Fibroblast of pulmonary artery (primary cell): ENCODE measurements at places on chromosomes 1 and 21.

DNA sequence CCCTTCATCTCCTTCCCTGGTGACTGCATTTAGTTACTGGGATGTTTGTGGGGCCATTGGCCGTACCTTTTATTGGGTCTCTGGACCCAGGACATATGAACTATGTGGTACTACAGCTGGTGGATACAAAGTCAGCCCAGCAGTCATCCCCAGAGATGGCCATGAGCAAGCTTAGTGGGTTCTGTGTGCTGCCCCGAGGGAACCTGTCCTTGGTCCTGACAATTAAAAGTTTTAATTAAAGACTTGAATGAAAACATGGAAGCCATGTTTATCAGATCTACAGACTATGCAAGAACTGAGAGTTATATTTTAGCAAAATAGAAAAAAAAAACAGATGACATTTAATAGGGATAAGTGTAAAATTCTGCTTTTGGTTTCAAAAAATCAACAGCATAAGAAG, 2.8 kb upstream of the NES start:
- DNase-seq = no peak

GRCh38 chr1:95572002-95572401, 338.0 kb downstream of the RWDD3 start:
- DNase-seq = no peak

DNA sequence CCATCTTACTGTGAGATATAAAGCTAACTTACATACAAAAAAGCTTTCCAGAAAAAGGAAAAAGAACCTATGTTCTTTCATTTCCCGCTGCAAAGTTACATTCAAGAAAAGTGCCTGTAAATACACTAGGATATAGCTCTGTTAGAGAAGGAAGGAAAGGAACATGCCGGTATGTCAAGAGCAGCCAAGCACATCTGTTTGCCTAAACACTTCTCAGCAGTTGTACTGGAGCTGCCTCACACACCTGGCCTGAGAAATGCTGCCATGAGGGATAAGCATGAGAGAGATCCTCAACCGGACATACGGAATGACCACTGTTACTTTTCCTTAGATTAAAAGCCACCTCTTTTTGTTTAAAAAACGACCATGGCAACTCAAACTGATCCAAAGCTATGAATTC, 189.7 kb downstream of the RERE start:
- DNase-seq = no peak

- DNase-seq = peak; percentile 54
These were observed 60.2 kb upstream of the CFAP126 start for GRCh38 chr1:161427733-161428516.

DNA sequence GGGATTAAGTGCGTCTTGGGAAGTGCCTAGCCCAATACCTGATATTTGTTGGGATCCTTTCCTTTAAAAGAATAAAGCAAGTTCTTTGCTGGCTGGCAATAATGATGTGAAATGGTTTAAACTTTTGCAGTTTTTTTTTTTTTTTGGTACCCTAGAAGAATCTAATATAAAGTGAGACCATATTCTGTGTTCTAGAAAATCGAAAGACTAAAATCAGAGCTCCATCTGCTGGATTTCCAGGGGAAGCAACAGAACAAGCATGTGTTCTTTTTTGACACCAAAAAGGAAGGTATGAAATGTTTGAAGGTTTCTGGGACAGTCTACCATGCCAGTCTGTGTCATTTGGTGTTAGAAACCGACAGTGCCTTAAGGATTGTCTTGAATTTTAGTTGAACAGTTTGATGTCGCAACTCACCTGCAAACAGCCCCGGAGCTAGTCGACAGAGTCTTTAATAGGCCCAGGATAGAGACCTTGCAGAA, 6.4 kb downstream of the UTP11 start:
- peak; percentile 67 for DNase-seq

- DNase-seq = no peak
These were observed 172.0 kb downstream of the HMCN1 start for GRCh38 chr1:185906186-185906585.

- DNase-seq = peak; percentile 78
These were observed 229.7 kb upstream of the CACYBP start for GRCh38 chr1:174769961-174770549.
